CD4-positive, alpha-beta T cell treated with Interleukin-17A for 1 hour (primary cell): ENCODE measurements at places on chromosomes 5 and 9.

- DNase-seq = no peak
These were observed 49.7 kb upstream of the AKNA start for GRCh38 chr9:114437401-114437893.

DNA sequence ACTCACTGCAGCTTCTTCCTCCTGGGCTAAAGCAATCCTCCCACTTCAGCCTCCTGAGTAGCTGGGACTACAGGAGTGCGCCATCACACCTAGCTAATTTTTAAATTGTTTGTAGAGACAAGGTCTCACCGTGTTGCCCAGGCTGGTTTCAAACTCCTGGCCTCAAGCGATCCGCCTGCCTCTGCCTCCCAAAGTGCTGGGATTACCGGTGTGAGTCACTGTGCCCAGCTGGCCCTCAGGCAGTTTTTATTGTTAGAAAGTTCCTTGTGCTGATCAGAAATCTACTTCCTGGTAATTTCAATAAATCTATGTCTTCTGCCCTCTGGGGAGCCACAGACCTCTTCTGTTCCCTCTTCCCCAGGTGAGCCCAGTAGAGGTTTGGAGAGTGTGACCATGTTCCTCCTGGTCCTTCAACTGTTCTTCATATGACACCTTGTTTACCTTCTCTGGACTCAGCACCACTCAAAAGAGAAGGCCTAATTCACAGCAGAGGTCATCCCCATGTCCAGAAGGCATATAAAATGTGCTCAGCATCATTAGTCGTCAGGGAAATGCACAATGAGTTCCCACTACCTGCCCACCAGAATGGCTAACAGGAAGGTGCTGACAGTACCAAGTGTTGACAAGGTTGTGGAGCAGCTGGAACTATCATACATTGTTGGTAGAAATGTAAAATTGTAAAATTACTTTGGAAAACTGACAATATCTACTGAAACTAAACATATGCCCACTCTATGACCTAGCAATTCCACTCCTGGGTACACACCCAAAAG, 10.4 kb downstream of the TMOD1 start:
- no peak for DNase-seq

GRCh38 chr9:26205261-26205660, 527.0 kb upstream of the TUSC1 start:
- no peak for DNase-seq

DNA sequence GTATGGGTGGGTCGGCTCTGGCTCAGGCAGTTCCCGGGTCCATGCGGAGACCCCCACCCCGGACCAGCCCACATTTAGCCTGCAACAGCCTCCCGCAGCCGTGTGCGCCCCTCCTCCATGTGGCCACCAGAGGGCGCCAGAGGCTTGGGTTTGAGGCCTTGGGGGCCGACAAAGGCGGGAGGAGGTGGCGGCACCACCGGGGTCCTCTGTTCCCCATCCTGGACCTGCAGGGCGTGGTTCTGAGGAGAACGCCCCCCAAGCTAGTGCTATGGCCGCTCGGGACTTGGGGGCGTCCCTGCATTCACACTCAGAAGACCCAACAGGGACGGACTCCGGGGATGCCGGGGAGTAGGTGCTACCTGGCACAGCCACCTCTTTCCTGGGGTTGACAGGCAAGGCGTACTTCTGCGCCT, 16.5 kb downstream of the ASS1 start:
- peak; percentile 61 for DNase-seq

- DNase-seq = no peak
These were observed 303.2 kb downstream of the ACTL7B start for GRCh38 chr9:108552459-108553040.

DNA sequence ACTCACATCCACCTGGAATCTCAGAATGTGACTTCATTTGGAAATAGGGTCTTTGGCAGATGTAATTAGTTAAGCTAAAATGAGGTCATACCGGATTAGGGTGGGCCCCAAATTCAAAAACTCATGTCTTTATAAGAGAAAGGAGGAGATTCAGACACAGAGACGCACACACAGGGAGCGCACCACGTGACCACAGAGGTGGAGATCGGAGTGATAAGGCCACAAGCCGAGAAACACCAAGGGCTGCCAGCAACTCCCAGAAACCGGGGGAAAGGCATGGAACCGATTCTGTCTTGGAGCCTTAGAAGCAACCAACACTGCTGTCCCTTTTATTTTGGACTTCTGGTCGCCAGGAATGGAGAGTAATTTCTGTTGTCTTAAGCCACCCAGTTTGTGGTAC, 31.8 kb upstream of the LMX1B start:
- no peak for DNase-seq

- no peak for DNase-seq
These were observed 298.2 kb downstream of the CD180 start for GRCh38 chr5:66898241-66898995.

DNA sequence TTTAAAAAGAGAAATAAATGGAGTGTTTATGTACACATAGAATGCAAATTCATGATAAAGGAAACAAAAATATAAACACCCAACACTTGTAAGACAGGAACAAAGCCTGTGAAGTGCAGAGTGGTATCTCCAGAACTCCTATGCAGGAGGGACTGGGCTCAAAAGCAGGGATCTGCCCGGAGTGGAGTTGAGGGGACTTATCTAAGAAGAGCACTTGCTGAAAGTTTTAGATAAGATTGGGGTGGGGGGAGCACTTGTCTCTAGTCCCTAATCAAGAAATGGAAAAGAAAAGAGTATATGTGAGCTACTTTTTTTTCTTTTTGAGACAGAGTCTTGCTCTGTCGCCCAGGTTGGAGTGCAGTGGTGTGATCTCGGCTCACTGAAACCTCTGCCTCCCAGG, 840.4 kb downstream of the MAT2B start:
- no peak for DNase-seq

- no peak for DNase-seq
These were observed 68.8 kb upstream of the SSBP2 start for GRCh38 chr5:81819556-81820317.

GRCh38 chr5:42396111-42396510, 27.1 kb upstream of the GHR start:
- no peak for DNase-seq

DNA sequence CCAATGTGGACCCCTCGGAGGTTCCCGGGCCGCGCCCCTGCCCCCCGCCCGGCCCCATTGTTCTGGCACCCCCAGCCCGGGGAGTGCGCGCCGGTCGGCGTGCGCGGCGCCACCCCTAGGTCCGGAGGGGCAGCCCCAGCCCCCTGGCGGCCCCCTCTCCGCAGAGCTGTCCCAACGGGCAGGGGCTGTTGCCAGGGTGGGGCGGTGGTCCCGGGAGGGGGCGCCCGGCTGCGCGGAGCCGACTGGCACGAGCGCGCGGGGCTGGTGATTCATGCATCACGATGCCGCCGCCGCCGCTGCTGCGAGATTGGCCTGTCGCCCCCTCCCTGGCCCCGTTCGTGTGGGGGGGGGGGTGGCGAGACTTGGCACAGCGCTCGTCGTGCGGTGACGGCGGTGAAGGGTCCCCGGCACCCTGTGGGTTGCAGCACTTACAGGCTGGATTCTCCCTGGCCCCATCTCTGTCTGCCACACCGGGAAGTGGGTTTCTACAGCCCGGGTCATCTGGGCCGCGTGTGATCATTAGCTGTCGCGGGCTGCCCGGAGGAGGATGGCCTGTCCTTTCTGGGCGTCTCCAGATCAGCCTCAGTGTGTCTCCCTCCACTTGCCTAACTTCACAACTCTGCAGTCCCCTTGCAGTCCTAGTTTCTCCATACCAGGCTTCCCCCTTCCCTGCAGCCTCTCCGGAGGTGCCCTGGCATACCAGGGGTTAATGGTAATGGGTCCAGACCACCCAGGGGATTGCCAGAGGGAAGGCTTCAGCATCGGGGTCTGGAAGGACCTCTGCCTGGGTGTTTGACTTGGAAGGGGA, 858 bp downstream of the NCS1 start:
- peak; percentile 22 for DNase-seq

- no peak for DNase-seq
These were observed 399.0 kb upstream of the BRINP1 start for GRCh38 chr9:119768266-119768665.

DNA sequence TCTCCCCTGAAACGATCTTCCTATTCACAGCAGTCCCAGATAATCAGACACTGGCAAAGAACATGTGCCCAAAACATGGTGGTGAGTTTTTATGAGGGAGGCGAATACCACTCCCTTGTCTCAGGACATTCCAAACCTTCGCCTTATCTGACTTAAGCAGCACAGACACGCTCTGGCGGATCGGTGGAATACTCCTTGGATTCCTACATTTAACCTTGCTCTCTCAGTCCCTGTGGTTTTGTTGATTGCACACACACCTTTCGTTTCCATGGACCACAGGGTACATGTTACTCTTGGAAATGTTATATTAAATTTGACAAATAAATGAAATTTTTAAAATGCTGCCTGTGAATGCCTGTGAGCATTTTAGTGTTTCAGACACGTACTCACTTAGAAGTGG, 87.8 kb upstream of the CPEB4 start:
- DNase-seq = no peak
